T-cell (primary cell): ENCODE measurements at places on chromosomes 7 and 10. TPM values are rescaled to one million over a fixed set of nuclear protein-coding genes. Genes with fewer than 3 reads are reported as not detected.

GRCh38 chr7:2131341-2131740 is 101.4 kb downstream of the MAD1L1 start:
- no peaks in the 10 kb centered on the region for H3K36me3 ChIP-seq
- no peak overlapping the region for H3K27ac ChIP-seq
- H3K27me3 ChIP-seq = no peaks in the 10 kb centered on the region
- H3K4me1 ChIP-seq = no peaks in the 10 kb centered on the region
- DNase-seq = no peak

- no peak overlapping the region for H3K4me3 ChIP-seq
- no peaks in the 10 kb centered on the region for H3K27me3 ChIP-seq
- no peak overlapping the region for H3K27ac ChIP-seq
Measured at GRCh38 chr10:108894402-108895301, 1028.7 kb downstream of the XPNPEP1 start.

Gene RET
- 0.25 TPM for total RNA-seq

GRCh38 chr7:77710861-77711260 is 14.6 kb downstream of the RSBN1L start:
- no peak for DNase-seq
- no peaks in the 10 kb centered on the region for H3K27me3 ChIP-seq
- peaks cover 7% of the 10 kb centered on the region for H3K4me1 ChIP-seq
- no peak overlapping the region for H3K4me3 ChIP-seq
- H3K27ac ChIP-seq = no peak overlapping the region

GRCh38 chr7:130962109-130962508 is 228.1 kb upstream of the KLF14 start:
- H3K27me3 ChIP-seq = no peaks in the 10 kb centered on the region
- H3K4me3 ChIP-seq = no peak overlapping the region
- H3K4me1 ChIP-seq = peaks cover 53% of the 10 kb centered on the region
- H3K27ac ChIP-seq = peak overlapping the region; percentile 97
- no peak for DNase-seq

DNA sequence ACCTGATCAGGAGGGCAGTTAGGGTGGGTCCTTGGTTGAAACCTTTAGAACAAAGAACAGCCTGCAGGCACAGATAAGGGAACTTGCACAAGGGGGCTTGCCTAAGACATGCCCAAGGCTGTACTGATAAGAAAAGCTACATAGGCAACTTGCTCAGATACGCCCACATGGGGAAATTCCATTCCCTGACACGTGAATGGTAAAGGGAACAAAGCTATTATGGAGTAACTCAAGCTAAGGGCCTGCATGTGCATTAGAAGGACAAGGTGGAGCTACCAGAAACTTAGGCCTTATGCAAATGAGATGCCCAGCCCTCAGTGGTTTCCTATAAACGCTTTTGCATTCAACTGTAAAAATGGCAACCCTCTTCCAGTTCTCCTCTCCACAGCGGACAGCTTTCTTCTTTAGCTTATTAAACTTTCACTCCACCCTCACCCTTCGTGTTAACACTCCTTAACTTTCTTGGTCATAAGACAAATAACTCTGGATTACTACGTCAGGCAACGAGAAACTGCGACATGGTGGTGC is 1192.1 kb upstream of the CELF2 start:
- H3K4me1 ChIP-seq = no peaks in the 10 kb centered on the region
- no peak overlapping the region for H3K27ac ChIP-seq
- no peaks in the 10 kb centered on the region for H3K27me3 ChIP-seq
- no peak for DNase-seq

Gene RAB19
- 5.6 TPM for total RNA-seq

Gene NSUN5
- 33.1 TPM for total RNA-seq

Gene NUTM2A
- total RNA-seq = 0.93 TPM

GRCh38 chr10:92829786-92830377 is 18.4 kb upstream of the EXOC6 start:
- no peaks in the 10 kb centered on the region for H3K27me3 ChIP-seq
- DNase-seq = no peak
- H3K36me3 ChIP-seq = no peaks in the 10 kb centered on the region
- H3K4me3 ChIP-seq = no peak overlapping the region

DNA sequence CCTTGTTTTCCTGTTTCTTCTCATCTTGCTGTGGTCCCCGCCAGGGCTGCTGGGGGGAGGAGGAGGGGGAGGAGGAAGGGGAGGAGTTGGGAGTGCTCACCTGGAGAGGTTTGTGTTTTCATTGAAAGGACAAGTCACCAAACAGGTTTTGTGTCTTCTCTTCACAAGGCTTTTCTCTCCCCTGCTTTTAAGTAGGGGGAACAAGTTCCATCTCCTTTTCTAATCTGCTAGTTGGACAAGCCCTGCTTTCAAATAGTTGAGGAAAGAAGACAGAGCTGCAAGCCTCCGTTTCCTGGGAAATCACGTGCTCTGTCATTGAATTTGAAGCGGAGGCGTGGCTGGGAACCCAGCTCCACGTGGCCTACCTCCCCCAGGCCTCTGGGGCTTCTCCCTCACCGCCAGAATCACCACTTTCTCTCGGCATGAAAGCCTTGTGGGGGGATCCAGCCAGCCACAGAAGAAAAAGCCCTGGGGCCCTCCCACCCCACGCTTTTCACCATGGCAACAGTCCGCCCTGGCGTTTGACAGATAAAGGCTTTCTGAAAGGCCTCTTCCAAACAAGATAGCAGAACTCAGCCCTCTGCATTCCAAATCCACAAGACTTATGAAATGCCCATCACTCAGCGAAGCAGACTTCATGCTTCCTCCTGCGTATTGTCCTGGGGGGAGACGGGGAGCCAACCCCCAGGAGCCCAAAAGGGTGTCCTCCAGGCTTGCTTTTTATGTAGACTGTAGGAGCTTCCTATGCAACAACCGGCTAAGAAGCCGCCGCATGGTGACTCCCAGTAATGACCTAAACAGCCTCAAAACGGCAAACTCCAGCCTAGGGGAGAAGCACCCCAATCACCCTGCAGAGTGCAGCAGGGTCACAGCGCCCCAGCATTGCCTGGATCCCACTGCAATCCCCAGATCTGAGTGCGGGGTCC is 51.7 kb downstream of the PROSER2 start:
- no peaks in the 10 kb centered on the region for H3K36me3 ChIP-seq
- peaks cover 20% of the 10 kb centered on the region for H3K4me1 ChIP-seq
- no peak overlapping the region for H3K27ac ChIP-seq

- no peaks in the 10 kb centered on the region for H3K27me3 ChIP-seq
- no peak overlapping the region for H3K27ac ChIP-seq
- peaks cover 8% of the 10 kb centered on the region for H3K4me1 ChIP-seq
- no peak overlapping the region for H3K4me3 ChIP-seq
- DNase-seq = peak; percentile 28
Measured at GRCh38 chr10:119341459-119342301, 134.3 kb downstream of the GRK5 start.

GRCh38 chr10:117499248-117500105 is 43.1 kb upstream of the EMX2 start:
- no peak overlapping the region for H3K4me3 ChIP-seq
- H3K27me3 ChIP-seq = peaks cover 35% of the 10 kb centered on the region
- H3K4me1 ChIP-seq = no peaks in the 10 kb centered on the region

DNA sequence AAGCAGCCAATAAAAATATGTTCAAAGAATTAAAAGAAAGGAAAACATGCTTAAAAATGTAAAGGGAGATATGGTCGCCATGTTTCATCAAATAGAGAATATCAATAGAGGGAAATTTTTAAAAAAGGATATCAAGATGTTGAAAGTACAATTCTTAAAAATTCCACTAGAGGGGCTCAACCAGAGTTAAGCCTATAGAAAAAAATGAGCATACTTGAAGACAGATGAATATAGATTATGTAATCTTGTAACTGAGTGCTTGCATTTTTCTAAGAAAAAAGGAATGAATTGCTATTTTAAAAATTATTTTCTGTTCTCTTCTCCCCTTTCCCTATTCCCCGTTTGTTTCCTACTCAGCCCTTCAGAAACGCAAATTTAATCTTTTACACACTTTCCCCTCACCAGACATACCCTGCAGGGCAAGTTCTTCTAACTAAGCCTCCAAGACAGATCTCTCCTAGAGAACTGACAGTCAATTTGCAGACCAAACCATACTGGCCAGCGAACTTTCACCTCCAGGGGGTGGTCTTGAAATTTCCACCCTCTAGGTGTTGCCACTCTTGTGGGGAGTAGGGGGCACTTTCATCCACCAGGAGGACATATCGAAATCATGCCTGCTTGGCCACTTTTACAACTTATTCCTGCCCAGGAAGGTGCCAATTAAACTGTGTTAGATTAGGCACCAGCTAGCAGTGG is 67.7 kb downstream of the NSUN6 start:
- no peak overlapping the region for H3K27ac ChIP-seq
- H3K4me1 ChIP-seq = peaks cover 6% of the 10 kb centered on the region
- no peak overlapping the region for H3K4me3 ChIP-seq
- peaks cover 8% of the 10 kb centered on the region for H3K36me3 ChIP-seq

DNA sequence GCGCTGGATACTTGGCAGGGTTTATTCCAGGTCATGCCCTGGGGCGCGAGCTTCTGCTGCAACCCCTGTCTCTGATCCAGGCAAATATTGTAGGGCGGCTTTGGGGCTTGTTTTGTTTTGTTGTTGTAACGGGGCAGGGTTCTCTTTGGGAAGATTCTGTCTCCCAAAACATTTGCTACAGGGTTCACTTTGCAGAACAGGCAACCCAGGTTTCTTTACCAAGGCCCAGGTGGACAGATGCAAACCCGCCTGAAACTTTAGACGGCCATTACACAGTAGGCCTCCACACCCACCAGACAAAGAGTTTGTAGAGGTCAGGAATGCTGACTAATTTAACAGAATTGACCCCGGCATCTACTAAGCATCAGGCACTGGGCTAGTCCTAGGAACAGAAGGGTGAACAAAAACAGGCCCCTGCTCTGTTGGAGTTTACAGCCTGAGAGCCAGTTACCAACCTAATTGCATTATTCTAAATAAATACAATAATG is 567 bp upstream of the CDCA7L start:
- no peak for DNase-seq
- no peaks in the 10 kb centered on the region for H3K36me3 ChIP-seq
- peaks cover 42% of the 10 kb centered on the region for H3K4me1 ChIP-seq
- peaks cover 3% of the 10 kb centered on the region for H3K27me3 ChIP-seq
- no peak overlapping the region for H3K27ac ChIP-seq
- H3K4me3 ChIP-seq = peak overlapping the region; percentile 63

- H3K4me1 ChIP-seq = peaks cover 46% of the 10 kb centered on the region
- H3K36me3 ChIP-seq = no peaks in the 10 kb centered on the region
- H3K4me3 ChIP-seq = peak overlapping the region; percentile 49
- H3K27me3 ChIP-seq = no peaks in the 10 kb centered on the region
- no peak overlapping the region for H3K27ac ChIP-seq
Measured at GRCh38 chr7:1045069-1046063, 1.0 kb downstream of the GPR146 start.

DNA sequence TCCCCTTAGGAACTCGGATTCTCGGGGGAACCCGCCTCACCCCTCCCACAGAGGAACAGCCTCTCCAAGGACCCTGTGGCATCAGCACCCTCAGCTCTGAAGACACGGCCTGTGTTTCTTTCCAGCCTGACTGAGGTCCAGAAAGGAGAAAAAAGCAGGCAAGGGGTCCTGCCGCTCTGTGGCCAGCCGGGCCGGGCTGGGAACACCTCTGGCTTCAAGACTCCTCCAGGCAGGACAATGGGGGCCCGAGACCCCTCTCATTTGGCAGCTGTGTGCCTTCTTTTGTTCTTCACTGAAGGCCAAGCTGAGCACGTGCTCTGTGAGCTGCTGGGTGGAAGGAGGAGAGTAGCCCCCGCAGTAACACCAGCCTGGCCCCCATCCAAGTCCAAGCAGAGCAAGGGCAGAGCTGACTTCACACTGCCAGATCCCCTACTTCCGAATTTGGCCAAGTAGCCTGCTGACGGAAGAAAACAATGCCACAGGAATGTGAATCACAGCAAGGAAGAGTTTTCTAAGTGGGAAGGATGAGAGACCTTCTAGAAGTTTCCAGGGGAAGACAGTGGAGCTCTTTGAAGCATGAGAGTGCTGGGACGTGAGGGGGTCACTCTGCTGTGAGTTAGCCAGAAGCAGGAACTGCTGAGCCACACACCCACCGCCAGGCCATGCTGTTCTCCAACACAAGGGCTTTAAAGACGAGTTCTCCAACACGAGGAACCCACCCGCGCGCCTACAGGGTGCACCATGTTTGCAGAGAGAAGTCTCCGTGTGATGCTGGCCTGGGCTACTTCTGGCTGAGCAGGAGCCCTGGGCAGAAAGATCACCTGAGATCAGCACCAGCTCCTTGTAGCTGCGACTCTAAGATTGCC is 3.1 kb downstream of the CNPY1 start:
- H3K27ac ChIP-seq = no peak overlapping the region
- no peak overlapping the region for H3K4me3 ChIP-seq
- no peaks in the 10 kb centered on the region for H3K27me3 ChIP-seq

DNA sequence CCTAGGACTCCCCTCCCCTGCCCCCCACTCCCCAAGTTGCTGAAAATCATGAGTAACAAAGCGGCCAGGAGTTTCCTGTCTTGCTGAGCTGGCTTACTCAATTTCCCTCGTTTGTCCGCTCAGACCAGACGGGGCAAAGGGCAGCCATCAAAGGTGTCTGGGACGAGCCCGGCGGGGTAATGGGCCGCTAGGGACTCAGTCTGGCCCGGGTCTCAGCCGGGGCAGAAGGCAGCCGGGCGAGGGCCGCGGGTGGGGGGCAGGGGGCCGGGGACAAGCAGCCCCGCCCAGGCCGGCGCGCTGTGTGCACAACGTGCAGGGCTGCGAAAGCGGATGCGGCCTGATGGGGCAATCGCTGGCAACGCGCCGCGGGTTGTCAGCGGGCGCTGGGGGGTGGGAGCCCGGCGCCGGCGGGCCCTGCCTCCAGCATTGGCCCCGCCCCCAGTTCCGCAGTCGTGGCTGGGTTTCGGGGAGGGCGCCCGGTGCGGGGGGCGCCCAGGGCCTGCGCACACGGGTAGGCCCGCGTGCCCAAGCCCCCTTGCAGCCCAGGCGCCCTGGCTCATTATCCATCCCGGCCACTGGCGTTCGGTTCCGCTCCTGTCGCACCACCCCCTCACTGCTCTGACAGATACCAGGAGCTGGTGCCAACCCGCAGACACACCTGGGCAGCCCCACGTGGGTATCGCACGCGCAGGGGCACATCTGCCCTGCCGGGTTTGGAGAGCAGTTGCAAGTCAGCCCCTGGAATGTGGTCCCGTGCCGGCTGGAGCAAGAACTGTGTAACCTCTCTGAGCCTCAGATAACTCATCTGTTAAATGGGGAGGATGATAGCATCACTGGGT is 35.1 kb downstream of the DNAJB12 start:
- H3K4me3 ChIP-seq = peak overlapping the region; percentile 50
- H3K27ac ChIP-seq = peak overlapping the region; percentile 95
- no peaks in the 10 kb centered on the region for H3K27me3 ChIP-seq

Gene LAMB1
- total RNA-seq = not detected

DNA sequence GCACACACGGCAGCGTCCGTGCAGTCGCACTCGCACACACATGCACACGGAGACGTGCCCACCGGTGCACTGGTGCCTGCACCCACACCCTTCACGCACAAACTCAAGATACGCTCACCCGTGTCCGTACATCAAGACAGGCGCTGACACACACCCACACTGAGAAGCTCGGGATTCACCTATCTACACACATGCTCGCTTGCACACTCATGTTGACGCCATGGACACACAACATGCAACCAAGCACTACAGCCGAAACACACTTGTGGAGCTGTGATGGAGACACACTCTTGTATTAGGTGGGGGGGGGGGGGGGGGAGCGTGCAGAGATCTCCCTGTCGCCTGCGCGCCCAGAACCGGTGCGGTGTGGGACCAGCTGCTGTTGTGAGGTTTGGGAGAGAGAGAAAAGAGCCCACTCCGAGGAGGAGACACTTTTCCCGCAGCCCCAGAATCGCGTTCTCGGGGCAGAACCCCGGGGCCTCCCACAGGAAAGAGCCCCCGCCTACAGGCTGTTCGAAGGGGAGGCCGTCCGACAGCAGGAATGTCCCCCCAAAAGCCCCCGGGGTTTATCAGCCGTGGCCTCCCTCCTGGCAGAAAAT is 605 bp upstream of the NFKB2 start:
- peaks cover 4% of the 10 kb centered on the region for H3K36me3 ChIP-seq
- H3K4me3 ChIP-seq = peak overlapping the region; percentile 81
- no peaks in the 10 kb centered on the region for H3K27me3 ChIP-seq
